IMR-90 (cell line): ENCODE measurements at places on chromosomes 1 and 21. TPM values are rescaled to one million over a fixed set of nuclear protein-coding genes. Genes with fewer than 3 reads are reported as not detected.

PRR9 gene
- total RNA-seq, result not detected in 2 replicates

NEK2 gene
- total RNA-seq, result 26.0 and 35.0 TPM in 2 replicates

BCL2L15 gene
- under 0.01 TPM in 2 replicates for total RNA-seq

KCNJ15 gene
- total RNA-seq, result under 0.01 TPM in 2 replicates

PCNX2 gene
- total RNA-seq, result 22.6 and 26.1 TPM in 2 replicates

PLEKHN1 gene
- total RNA-seq, result 0.28 and 0.54 TPM in 2 replicates

OR2L8 gene
- total RNA-seq, result not detected in 2 replicates

FOXJ3 gene
- total RNA-seq, result 28.1 and 30.5 TPM in 2 replicates

ARHGEF16 gene
- 0.18 TPM in 1 of 2 replicates, not detected in the other for total RNA-seq

DNA sequence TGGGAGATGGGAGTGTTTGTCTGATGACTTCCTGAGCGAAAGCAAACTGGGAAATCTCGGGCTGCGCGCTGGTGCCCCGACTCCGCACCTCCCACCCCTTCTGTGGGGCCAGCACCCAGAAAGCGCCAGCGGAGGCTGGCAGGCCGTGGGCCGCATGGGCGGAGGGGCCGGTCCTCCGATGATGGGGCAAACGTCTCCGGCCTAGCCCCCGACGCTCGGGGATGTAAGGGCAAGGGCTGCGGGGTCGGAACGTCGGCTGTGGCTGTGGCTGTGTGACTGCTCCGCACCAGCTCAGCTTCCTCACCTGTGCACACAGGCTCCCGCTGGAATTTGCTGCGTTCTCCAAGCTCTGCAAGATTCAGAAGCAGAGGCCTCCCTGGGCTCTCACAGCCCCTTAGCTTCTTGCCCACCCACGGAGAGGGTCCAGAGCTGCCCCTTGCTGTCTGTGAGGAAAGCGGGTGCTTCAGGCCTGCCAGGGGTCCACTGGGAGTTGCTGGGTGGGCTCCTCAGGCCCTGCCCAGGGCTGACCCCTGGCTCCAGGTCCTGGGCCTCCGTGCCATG is 35.0 kb downstream of the COL18A1 start:
- DNase-seq, result no peak

DNA sequence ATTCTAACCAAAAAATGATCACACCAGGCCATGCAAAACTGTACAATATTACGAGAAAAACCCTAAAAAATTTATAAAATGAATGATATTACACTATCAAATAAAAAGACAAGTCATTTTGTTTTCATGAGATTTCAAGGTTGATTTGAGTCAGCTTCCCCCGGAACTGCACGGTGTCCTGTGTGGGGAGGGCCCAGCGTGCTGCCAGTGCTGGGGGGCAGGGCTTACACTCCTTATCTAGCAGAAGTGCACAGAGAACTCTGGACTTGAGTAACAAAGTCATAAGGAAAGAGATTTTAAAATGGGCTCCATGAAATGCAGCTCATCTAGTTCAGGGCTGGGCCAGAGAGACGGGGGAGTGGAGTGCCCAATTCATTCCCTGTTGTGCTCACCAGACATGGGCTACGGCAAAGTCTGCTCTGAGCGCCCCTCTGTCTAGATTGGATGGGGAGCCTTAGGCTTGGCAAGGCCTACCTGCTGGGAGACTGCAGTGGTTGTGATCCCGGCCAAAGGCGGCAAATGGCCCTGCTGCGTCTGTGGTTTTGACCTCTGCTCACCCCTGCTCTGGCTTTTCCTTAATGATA is 50.1 kb downstream of the COQ8A start:
- DNase-seq, result no peak

GRCh38 chr21:21051109-21052055 is 53.2 kb downstream of the NCAM2 start:
- no peak for DNase-seq

DNA sequence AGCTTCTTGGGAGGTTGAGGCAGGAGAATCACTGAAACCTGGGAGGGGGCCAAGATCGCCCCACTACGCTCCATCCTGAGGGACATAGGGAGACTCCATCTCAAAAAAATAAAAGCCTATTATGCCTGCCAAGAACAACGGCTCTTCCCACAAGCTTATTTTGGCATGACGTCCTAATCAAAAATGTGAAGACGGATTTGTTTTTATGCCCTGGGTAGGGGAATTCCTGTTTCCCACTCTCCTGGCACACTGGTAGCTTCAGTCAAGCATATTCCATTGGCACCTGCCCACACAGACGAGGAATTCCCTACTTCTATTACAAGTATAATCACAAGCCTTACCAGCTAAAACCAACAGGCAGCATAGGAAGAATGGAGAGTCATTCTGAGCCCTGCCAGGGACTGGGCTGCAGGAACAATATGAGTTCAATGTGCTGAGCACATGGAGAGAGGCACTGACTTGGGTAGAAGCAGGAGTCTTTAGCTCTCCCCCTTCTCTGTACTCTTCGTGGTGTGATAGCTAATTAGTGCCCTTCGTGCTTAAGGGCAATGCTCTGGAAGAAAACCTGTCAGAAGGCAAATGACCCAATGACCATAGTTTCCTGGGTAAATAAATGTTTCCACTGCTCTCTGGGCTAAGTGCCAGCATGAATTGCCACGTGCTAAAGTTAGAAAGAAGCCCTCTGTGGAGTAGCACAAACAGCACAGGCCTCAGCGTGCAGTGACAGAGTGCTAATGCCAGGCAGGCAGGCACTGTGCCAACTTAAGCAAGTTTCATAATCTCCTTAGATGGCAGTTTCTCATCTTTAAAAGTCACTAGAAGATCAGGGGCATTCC is 16.8 kb downstream of the TNFSF4 start:
- peak; percentile 62 for DNase-seq

DNA sequence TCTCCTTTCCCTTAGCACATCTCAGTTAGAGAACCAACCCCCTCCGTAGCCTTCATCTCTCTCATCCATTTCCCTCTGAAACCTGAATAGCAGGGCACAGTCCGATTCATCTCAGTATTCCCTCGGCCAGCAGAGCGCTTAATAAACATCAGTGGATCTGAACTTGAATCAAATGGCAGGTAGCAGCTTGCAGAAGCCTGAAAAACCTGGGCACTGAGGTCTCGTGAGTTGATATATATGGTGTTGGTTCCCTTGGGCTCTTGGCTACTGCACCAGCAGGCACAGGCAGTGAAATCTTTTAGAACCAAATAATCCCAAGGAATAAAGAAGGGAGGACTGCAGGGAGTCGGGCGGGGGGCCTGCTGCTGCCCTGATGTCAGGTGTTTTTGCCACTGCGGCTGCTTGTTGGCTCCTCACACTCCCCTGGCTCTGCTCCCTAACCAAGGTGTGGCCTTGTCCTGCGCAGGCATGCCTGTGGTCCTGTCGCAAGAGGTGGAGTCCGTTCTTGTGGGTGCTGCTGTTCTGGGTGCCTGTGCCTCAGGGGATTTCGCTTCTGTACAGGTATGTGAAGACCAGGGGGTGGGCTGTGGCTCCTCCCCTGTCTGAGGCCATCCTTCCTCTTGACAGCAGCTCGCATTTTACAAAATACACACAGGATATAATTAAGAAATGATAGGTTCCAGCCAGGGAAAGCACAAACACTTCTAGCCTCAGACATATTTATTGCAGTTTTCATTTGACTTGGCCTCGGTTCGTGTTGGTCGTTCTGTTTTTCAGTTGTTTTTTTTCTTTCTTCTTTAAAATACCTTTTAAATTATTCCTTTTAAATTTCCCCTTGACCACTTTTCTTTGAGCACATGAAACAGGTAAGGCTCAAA is 140.9 kb upstream of the HOOK1 start:
- DNase-seq, result no peak

DNA sequence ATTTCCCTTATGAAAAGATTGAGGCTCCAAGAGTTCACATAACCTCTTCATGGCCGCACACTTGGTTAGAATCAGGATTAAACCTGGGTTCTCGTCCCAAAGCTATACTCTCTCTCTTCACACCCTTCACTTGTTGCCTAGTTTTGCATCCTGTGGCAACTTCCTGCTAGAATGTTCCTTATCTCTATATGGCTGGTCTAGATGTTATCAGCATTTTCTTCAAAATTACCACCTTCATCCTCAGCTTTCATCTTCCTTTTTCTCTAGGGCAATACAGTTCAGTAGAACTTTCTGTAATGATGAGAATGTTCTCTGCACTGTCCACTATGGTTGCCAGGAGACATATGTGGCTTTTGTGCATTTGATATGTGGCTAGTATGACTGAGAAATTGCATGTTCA is 31.1 kb upstream of the BCAR3 start:
- no peak for DNase-seq

DNA sequence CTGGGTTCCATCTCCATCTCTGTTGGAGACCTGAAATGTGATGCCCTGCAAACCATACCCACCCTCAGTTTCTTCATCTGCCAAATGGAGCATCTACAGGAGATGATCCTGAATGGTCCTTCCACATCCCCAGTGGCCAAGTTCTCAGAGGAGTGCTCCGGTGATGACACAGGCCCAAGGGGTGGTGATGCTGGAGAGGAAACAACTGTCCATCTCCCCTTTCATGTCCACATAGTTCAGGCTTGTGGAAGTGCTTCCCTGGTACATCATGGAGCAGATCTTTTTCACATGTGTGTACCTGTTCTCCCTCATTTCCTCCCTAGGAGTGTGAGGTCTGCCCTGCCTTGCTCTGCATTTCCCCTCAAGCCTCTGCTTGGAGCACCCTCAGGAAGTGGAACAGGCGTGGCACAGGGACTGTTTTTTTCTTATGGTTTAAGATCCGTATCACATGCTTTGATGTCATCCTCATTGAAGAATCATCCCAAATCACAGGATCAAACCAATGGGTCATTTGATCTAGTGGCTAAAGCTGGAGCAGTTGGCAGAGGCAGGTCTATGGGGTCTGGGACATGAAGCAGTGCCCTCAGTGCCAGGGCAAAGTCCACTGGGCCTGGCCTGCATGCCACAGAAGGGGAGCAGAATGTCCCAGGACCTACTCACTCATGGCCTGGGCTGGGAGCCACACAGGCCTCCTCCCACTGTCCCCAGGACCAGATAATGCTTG is 8.2 kb upstream of the TRIM63 start:
- no peak for DNase-seq

GRCh38 chr1:111776391-111776790 is 20.7 kb downstream of the DDX20 start:
- DNase-seq, result peak; percentile 42
